ENCODE measurements at places on chromosomes 5 and 9.

GRCh38 chr5:116576053-116576713, 1.6 kb upstream of the SEMA6A start:
- DNase-seq: peak; percentile 96

GRCh38 chr5:107555425-107556090, 115.2 kb downstream of the EFNA5 start:
- DNase-seq: peak; percentile 21

GRCh38 chr5:42015681-42016080, 90.6 kb downstream of the FBXO4 start:
- DNase-seq: no peak

GRCh38 chr5:154115291-154115690, 75.2 kb upstream of the GALNT10 start:
- no peak for DNase-seq

- no peak for DNase-seq
These were observed 7.5 kb downstream of the KIAA1958 start for GRCh38 chr9:112494153-112494552.

DNA sequence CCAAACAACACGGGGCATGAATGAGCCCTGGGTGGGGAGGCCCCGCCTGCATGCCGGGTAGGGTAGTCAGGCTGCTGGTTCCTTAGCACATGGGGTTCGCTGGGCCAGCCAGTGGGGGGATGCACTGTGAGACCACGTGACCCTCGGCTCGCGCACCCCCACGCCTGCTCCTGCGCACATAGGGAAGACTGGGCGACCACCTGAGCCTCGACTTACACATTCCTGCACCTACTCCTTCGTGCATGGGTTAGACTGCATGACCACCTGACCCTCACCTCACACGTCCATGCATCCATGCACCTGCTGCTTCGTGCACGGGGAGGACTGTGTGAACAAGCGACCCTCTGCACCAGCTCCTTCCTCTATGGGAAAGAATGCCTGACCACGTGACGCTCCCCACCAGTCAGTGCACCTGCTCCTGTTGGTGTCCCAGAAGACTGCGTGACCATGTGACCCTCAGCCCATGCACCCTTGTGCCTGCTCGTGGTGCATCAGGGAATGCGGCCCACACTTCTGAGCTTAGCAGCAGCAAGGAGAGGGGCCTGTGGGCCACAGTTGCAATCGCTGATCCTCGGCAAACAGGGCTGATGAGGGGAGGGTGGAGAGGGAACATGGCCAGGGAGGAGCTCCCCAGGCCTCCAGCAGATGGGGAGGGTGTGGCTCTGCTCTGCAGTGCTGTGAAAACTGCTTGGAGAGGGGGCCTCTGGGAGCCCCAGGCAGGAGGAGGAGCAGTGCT, 18.1 kb downstream of the LPCAT1 start:
- peak; percentile 58 for DNase-seq

GRCh38 chr9:16540743-16541613, 329.5 kb downstream of the BNC2 start:
- peak; percentile 42 for DNase-seq

DNA sequence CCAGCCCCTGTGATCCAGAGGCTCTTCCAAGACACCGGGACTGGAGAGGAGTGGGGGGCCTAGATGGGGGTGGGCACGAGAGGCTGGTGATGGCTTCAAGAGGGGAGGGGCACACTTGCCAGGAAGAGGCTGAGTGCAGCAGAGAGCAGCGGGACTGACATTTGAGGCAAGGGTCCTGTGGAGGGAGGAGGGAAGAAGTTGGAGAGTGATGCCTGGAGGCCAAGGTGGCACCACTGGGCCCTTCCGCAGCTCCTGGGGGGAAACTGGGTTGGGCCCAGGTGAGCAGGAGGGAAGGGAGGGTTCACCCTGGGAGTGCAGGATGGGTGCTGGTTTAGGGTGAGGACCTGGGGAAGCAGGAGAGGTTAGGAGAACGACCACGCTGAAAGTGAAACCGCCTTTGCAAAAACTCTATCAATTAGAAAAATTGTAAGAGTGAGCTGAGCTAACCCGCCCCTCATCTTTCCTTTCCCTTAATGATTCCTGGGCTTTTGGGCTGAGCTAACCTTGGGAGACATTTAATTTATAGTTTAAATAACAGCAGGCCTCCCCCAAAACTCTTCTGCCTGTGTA, 26.2 kb downstream of the ABO start:
- DNase-seq: no peak

DNA sequence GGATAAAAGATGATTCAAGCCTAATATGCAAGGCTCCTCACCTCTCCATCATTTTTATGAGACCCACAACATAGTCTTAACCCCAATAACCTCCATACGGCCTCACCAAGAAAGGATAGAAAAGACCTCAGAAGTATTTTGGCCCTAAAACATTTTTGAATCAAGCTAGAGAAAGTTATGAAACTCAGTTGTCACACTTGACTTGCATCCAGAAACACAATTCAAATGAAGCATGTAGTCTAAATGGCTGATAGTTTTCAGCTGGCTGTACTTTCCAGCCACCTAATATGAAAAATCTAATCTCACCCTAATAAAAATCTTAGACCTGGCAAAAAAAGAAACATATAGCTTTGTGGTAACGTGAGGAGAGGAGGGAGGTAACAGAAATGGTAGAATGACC, 116.1 kb downstream of the ARL15 start:
- DNase-seq: no peak

DNA sequence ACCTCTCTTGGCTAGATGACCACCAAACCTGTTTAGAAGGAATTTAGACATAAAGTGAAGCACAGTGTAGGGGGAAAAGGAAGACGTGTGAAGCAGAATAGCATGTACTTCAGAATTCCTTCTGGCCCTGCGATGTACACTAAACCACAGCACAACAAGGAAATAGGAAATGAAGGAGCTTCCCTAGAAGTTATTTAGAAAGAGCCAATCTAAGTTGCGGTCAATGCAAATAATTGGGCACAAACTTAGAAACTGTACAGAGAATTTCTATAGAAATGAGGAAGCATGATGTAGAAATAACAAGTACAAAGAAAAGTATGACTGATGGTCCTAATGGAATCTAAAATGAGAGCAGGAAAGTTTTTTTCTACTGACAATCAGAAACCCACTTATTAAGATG, 41.5 kb downstream of the ANKRD55 start:
- no peak for DNase-seq

- DNase-seq: no peak
These were observed 281.1 kb upstream of the MAP3K1 start for GRCh38 chr5:56534102-56534829.

- DNase-seq: no peak
These were observed 26.4 kb upstream of the RNF130 start for GRCh38 chr5:180097926-180098325.

- DNase-seq: peak; percentile 58
These were observed 211.5 kb upstream of the TAS2R1 start for GRCh38 chr5:9841516-9842170.

- no peak for DNase-seq
These were observed 261.2 kb upstream of the ANKRD55 start for GRCh38 chr5:56494300-56494731.

- no peak for DNase-seq
These were observed 38.5 kb downstream of the FAM219A start for GRCh38 chr9:34419716-34420504.

DNA sequence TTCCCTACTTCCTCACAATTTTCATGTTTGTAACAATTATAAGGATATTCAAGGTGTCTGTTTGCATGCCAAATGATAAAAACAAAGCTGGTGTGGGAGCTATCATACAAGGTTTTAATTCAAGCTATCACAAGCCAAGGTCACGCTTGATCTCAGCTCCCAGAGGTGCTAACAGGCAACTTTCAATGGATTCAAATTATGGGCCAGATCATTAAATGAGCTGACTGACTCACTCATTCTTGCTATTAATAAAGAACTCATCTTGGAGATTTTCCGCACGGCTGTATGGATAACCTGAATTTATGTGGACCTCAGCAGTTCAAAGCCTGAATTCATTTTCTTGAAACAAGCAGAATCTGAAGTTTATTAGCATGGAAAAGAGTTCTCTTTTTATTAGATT, 267.3 kb upstream of the CDH6 start:
- DNase-seq: no peak

GRCh38 chr9:105241356-105242043, 3.0 kb upstream of the SLC44A1 start:
- no peak for DNase-seq

GRCh38 chr9:27534131-27534530, 4.5 kb upstream of the MOB3B start:
- no peak for DNase-seq

DNA sequence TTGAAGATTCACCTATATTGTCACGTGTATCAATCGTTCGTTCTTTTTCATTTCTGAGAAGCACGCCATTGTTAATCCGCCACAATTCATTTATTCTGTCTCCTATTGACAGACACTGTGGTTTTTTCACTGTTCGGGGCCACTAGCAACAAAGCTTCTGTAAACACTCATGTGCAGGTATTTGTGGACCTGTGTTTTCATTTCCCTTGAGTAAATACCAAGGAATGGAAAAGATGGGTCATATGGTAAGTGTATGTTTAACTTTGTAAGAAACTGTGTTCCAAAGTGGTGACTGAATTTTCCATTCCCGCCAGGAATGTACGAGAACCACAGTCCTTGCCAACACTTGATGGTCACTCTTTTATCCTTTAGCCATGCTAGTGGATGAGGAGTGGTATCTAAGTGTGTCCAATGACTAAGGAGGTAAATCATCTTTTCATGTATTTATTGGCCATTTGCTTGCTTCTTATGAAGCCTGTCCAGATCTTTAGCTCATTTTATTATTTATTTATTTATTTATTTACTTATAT, 10.7 kb downstream of the ABO start:
- DNase-seq: no peak

GRCh38 chr9:13090628-13091027, 188.9 kb downstream of the MPDZ start:
- DNase-seq: peak; percentile 48

- no peak for DNase-seq
These were observed 66.7 kb upstream of the PCA3 start for GRCh38 chr9:76697554-76697953.

DNA sequence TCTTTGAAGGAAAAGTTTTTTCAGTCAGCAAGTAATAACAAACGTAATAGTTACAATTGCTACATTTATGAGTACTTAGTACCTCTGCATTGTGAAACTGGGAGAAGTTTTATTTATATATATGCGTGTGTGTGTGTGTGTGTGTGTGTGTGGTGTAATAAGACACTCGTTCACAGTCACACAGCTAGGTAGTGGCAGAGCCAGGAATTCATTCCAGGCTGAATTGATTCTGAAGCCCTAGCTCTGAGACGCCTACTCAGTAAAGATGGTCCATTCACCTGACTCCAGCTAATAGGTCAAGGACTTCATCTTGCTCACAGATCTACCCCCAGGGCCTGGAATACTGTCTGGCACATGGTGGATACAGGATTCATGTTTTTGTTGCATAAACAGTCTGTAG, 13.6 kb upstream of the CAST start:
- no peak for DNase-seq

- no peak for DNase-seq
These were observed 31.1 kb upstream of the NRARP start for GRCh38 chr9:137333016-137333671.

- no peak for DNase-seq
These were observed 117.4 kb downstream of the GPR21 start for GRCh38 chr9:123150708-123151503.

DNA sequence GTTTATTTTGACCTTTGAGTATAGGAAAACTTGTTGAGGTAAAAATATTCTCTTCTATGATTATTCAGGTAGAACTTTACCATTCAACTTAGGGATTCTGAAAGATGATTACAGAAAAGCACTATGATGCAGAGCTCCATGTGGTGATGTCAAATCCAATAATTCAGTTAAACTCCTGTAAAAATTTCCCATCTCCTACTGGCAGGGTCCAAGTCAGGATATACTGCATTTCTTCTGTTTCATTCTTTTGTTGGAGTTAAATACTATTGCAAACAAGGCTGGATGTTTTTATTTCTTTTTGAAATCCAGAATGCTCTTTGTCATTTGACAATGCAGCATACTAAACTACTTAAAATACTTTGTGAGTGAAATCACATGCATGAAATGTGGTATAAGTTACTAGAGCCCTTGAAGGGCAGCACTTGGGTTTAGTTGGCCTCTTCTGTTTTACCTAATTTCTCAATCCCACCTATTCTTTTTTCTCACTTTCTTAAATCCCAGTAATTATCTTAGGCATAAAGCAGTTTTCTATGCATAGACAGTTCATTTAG, 204.5 kb downstream of the FBXL7 start:
- DNase-seq: peak; percentile 27

DNA sequence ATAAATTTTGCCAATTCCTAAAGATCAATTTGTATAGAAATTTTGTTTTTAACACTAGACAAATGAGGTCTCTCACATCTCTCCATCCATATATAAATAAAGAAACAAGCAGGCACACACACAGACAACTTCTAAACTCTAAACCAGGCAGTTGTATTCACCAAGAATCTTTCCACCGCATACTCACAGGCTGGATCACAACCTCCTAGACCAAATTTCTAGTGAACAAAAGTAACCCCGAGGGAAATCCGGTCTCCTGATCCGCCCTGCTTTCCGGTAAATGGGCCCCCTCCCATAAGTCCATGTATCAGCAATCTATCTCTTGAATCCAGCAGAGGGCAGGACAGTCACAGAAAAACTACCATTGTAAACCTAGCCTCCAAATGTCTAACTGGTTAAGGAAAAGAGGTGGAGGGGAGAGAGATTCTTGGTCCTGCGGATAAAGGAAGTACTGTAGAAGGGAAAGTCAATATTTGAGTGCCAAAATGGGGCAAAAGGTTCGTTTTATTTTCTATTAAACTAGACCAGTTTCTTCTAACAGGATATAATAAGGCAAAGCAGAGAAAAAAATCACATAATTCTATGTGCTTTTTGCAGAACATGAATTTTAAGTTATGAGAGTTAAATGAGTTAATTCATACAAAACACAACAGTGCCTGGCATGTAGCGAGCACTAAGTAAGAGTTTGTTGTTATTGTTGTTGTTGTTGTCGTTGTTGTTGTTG, 4.8 kb upstream of the SMU1 start:
- DNase-seq: peak; percentile 94

- DNase-seq: peak; percentile 12
These were observed 47.7 kb downstream of the PWWP2A start for GRCh38 chr5:160071516-160071915.

DNA sequence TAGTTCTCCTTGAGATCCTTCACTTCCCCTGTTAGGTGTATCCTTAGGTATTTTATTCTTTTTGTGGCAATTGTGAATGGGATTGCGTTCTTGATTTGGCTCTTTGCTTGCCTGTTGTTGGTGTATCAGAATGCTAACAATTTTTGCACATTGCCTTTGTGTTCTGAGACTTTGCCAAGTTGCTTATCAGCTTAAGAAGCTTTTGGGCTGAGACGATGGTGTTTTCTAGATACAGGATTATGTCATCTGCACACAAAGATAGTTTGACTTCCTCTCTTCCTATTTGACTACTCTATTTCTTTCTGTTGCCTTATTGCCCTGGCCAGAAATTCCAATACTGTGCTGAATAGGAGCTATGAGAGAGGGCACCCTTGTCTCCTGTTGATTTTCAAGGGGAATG, 609.4 kb upstream of the COX7C start:
- no peak for DNase-seq

- no peak for DNase-seq
These were observed 9.3 kb upstream of the RAPGEF6 start for GRCh38 chr5:131644370-131644769.

- no peak for DNase-seq
These were observed 121.2 kb downstream of the CEMIP2 start for GRCh38 chr9:71647094-71647591.

Data from eye (tissue), 1 donor.